ENCODE measurements at places on chromosomes 3 and 15. TPM values are rescaled to one million over a fixed set of nuclear protein-coding genes. Genes with fewer than 3 reads are reported as not detected.

The MUC20 gene
- total RNA-seq = not detected

The PYGO1 gene
- total RNA-seq = 9.7 TPM

The ADGRG7 gene
- total RNA-seq = not detected

The CISH gene
- 1.8 TPM for total RNA-seq

The GOLGA6D gene
- total RNA-seq = not detected

The SLC51A gene
- not detected for total RNA-seq

The DAZL gene
- not detected for total RNA-seq

The ROPN1 gene
- total RNA-seq = 1.3 TPM

The THAP10 gene
- total RNA-seq = 8.4 TPM

The FES gene
- 4.7 TPM for total RNA-seq

The IQCF5 gene
- total RNA-seq = not detected

The TEX55 gene
- total RNA-seq = not detected

The IRAK2 gene
- 10.7 TPM for total RNA-seq

The SLC27A2 gene
- 0.39 TPM for total RNA-seq

The ENTPD3 gene
- not detected for total RNA-seq

The CRYBG3 gene
- 14.7 TPM for total RNA-seq

The DUOX2 gene
- not detected for total RNA-seq

The ULK4 gene
- 8.4 TPM for total RNA-seq

The COPB2 gene
- 179 TPM for total RNA-seq
